H1 (cell line): ENCODE measurements at places on chromosomes 12 and 14.
A peak's percentile ranks its signal among the peaks of the same experiment; 100 is the strongest.

DNA sequence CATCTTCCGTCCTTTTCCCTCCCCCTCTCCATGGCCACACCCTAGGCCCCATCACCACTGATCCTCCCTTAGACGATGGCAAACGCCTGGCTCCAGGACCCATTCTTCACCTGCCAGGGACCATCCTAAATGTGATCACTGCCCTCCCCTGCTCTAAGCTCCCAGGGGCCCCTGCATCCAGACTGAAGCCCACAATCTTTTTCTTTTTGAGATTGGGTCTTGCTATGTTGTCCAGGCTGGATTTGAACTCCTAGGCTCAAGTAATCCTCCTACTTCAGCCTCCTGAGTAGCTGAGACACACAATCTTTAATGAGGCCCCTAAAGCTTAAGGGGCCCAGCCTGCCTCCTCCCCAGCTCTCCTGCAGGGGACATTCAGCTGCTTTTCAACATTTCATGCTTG is 15.3 kb downstream of the RBM19 start:
- no peaks in the 10 kb centered on the region for H3K4me1 ChIP-seq
- no peaks in the 10 kb centered on the region for H3K27me3 ChIP-seq
- H3K36me3 ChIP-seq: peaks cover 70% of the 10 kb centered on the region
- H3K27ac ChIP-seq: no peak overlapping the region
- no peak for DNase-seq
- no peak overlapping the region for H3K4me3 ChIP-seq

DNA sequence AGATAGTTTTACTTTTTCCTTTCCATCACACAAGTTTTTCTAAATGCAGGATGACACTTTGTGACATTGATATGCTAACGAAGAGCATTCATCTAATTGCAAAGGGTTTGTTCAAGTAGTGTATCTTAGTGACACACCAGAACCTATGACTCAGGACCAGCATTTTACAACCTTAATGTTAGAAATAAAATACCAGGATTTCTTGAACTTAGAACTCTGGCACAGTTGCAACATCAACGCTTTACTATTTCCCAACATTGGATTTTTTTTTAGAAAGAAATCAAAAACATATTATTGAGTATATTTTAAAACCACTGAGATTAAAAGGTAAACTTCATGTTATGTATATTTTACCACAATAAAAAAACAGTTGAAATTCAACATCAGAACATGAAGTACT is 17.9 kb upstream of the PLEKHG6 start:
- H3K4me3 ChIP-seq: no peak overlapping the region
- no peaks in the 10 kb centered on the region for H3K27me3 ChIP-seq
- no peak overlapping the region for H3K27ac ChIP-seq

- H3K27me3 ChIP-seq: no peaks in the 10 kb centered on the region
- H3K36me3 ChIP-seq: no peaks in the 10 kb centered on the region
These were observed 182.4 kb downstream of the DICER1 start for GRCh38 chr14:94974893-94975292.

- no peak overlapping the region for H3K4me3 ChIP-seq
- H3K4me1 ChIP-seq: no peaks in the 10 kb centered on the region
- H3K27me3 ChIP-seq: no peaks in the 10 kb centered on the region
- no peaks in the 10 kb centered on the region for H3K36me3 ChIP-seq
These were observed 120.7 kb downstream of the CRACR2A start for GRCh38 chr12:3632256-3632655.

DNA sequence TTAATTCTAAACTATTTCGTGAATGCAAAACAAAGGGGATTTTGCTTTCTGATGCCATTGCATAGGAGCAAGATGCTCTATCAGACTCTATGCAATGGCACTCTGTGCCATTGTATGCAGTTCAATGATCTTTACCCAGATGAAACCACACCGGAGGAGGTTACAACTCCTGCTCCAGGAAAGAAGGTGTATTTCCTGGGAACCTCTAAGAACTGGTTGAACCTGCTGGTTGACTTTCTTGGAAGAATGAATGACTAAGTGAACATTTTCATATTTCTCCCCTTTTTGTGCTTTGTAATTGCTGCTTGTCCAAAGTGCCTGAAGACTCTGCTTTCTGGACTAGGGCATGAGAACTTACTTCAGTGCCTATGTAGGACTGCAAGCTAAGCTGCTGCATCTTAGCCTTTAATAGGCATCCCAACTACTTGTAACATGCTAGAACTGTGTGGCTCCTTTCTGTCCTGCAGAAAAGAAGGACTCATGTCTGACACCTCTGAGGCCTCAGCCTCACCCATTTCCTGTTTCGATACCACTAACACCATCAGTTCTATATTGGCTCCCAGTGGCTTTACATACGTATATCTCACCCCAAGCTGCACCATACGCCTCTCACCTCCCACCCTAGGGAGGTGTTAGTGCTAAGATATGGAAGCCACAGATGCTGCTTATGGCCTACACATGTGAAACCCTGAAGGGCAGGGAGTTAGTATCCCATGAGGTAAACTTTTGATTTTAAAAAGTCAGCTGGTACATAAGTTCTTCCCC is 193.5 kb upstream of the CNOT2 start:
- DNase-seq: no peak
- H3K4me1 ChIP-seq: peaks cover 6% of the 10 kb centered on the region
- no peaks in the 10 kb centered on the region for H3K27me3 ChIP-seq

DNA sequence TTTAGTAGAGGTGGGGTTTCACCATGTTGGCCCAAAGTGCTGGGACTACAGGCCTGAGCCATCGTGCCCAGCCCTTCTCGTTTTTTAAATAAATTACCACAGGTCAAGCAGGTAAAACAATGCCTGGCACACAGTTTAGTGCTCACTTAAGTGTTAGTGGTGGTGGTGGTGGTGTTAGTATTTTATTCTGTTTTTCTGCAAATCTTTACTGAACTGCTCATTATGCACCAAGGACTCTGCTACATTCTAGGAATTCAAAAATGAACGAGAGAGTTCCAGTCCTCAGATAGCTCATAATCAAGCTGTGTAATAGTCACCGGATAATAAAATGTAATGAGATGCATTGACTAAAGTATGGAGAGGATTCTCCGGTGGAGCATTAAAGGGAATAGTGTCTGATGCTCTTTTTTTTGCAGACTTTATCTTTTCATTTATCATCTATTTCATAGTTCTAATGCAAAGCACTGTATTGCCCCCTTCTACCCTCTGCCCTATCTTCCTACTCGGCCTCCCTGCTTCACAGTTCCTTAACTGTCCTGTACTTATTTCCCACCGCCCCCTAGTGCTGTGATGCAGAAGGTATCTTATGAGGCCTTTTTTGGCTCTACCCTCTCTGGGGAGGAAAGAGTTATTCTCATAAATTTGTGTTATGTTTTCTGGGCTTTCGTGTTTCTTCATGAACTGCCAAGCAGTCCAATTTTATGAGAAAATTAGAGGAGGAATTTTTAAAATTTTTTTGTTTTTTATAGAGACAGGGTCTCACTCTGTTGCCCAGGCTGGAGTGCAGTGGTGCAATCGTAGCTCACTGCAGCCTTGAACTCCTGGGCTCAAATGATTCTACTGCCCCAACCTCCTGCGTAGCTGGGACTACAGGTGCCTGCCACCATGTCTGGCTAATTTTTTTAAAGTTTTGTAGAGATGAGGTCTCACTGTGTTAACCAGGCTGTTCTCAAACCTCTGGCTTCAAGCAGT is 1.0 kb downstream of the ITFG2 start:
- H3K4me1 ChIP-seq: no peaks in the 10 kb centered on the region; the same call in 1 of the 2 replicates
- no peak for DNase-seq
- peak overlapping the region; percentile 97; the same call in 1 of the 2 replicates for H3K27ac ChIP-seq
- peak overlapping the region; percentile 94 for H3K4me3 ChIP-seq

GRCh38 chr12:120455302-120455701 is 9.1 kb downstream of the GATC start:
- no peak for DNase-seq
- no peak overlapping the region for H3K4me3 ChIP-seq
- no peak overlapping the region for H3K27ac ChIP-seq
- H3K4me1 ChIP-seq: no peaks in the 10 kb centered on the region; the same call in 1 of the 2 replicates
- no peaks in the 10 kb centered on the region for H3K27me3 ChIP-seq
- H3K36me3 ChIP-seq: peaks cover 66% of the 10 kb centered on the region

DNA sequence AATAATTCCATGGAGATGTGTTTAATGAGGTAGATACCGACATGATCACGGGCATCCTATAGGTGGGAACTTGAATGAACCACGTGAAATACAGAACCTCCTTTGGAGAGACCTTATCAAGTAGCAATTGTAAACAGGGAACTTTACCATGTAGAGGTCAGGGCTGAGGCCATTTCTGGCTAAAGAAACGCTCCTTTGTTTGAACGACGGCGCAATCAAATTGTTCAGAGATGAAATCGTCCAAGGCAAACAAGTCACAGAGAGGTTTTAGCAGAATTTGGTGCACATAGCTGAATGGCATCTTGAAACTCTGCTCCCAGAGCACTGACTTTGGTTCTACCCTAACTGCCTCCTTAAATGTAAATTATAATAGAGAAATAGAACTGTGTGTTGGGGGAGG is 9.8 kb downstream of the PRIMA1 start:
- no peaks in the 10 kb centered on the region for H3K27me3 ChIP-seq
- no peak overlapping the region for H3K4me3 ChIP-seq
- H3K36me3 ChIP-seq: peaks cover 5% of the 10 kb centered on the region; the same call in 1 of the 2 replicates
- DNase-seq: no peak
- H3K27ac ChIP-seq: no peak overlapping the region
- H3K4me1 ChIP-seq: no peaks in the 10 kb centered on the region; the same call in 1 of the 2 replicates

GRCh38 chr14:102323102-102323501 is 3.6 kb downstream of the ZNF839 start:
- H3K27ac ChIP-seq: no peak overlapping the region
- no peak for DNase-seq
- no peak overlapping the region for H3K4me3 ChIP-seq
- no peaks in the 10 kb centered on the region for H3K36me3 ChIP-seq
- H3K4me1 ChIP-seq: peaks cover 1% of the 10 kb centered on the region

DNA sequence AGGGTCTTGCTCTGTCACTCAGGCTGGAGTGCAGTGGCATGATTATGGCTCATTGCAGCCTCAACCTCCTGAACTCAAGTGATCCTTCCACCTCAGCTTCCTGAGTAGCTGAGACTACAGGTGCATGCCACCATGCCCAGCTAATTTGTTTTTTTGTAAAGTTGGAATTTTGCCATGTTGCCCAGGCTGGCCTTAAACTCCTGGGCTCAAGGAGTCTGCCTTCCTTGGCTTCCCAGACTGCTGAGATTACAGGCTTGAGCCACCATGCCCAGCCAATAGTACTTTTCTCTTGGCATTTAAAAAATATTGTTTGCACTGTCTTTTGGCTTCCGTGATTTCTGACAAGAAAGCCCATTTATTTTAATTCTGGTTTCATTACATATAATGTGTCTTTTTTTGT is 61.3 kb downstream of the DIP2B start:
- peaks cover 5% of the 10 kb centered on the region; the same call in 1 of the 2 replicates for H3K4me1 ChIP-seq
- no peaks in the 10 kb centered on the region for H3K27me3 ChIP-seq
- no peak for DNase-seq
- H3K27ac ChIP-seq: no peak overlapping the region
- H3K36me3 ChIP-seq: no peaks in the 10 kb centered on the region

DNA sequence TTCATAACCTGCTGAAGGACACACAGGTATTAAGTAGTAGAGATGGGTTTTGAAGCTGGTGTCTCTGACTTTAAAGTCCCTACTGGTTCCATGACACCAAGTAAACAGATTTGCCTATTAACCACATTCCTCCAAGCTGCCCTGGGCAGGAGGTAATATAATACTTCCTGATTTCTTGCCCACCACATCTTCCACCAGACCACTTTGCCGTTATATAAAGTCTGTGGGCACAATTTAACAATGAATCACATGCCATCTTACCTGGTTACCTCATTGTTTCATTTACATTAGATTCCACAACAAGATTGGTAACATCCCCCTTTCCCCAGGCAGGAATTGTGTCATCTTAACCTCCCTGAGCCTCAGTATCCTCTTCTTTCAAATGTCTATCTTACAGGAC is 900 bp upstream of the LRRC23 start:
- no peak for DNase-seq
- no peak overlapping the region for H3K4me3 ChIP-seq
- no peak overlapping the region for H3K27ac ChIP-seq
- H3K36me3 ChIP-seq: no peaks in the 10 kb centered on the region
- H3K4me1 ChIP-seq: peaks cover 10% of the 10 kb centered on the region
